Activated T-cell treated with anti-CD3 and anti-CD28 coated beads, Interleukin-2, amount 50 U/mL, for 4 hours (primary cell): ENCODE measurements at places on chromosomes 16 and 17. TPM values are rescaled to one million over a fixed set of nuclear protein-coding genes. Genes with fewer than 3 reads are reported as not detected.

GRCh38 chr16:79698341-79698753 lies 97.8 kb upstream of the MAF start:
- DNase-seq, result no peak

DNA sequence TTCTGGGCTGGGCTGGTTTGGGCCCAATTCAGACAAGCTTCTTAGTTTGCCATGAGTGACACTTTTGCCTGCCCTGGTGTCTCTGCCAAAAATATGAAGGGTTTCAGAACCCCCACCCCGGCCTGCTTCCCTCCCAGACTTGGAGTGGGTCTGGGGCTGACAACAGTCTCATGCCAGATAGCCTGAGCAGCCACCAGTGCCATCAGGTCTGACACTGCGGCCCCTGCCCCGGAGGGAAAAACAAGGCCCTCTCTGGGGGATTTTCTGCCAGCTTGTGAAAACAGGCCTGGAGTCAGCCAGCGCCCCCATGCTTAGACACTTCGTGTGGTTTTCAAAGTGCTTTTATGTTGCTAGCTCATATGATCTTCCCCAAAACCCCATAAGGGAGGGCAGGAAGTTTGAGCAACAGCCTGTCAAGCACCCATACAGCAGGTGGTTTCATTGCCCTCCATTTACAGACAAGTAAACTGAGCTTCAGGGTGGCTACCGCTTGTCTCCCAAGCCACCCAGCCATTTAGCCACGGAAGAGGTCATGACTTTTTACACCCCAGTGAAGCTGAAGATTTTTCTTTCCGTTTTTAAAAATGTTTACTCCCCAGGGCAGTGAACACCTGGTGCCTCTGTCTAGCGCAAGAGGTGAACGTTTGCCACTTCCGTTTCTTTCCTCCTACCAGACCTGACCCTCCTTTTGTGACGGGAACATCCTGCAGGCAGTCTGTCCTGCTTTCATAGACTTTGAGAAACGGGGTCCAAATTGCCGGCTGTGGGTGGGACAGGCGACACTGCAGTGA lies 300.6 kb downstream of the SEC14L1 start:
- peak; percentile 59 for DNase-seq

- DNase-seq, result no peak
These were observed 31.8 kb downstream of the ANKRD11 start for GRCh38 chr16:89458551-89458950.

GRCh38 chr16:83680980-83681379 lies 126.8 kb upstream of the HSBP1 start:
- no peak for DNase-seq

GRCh38 chr17:78747488-78747887 lies 34.6 kb downstream of the CYTH1 start:
- no peak for DNase-seq

GRCh38 chr16:72424757-72425156 lies 252.8 kb upstream of the PMFBP1 start:
- DNase-seq, result no peak

GRCh38 chr17:2828397-2829038 lies 32.3 kb downstream of the RAP1GAP2 start:
- peak; percentile 77 for DNase-seq

- DNase-seq, result peak; percentile 64
These were observed 989 bp upstream of the DUSP14 start for GRCh38 chr17:37488607-37489196.

GRCh38 chr17:48503747-48504146 lies 27.1 kb downstream of the HOXB1 start:
- DNase-seq, result no peak

- DNase-seq, result peak; percentile 3
These were observed 32.4 kb downstream of the IL21R start for GRCh38 chr16:27434141-27435051.

GRCh38 chr16:80631581-80631980 lies 90.8 kb downstream of the DYNLRB2 start:
- no peak for DNase-seq

DNA sequence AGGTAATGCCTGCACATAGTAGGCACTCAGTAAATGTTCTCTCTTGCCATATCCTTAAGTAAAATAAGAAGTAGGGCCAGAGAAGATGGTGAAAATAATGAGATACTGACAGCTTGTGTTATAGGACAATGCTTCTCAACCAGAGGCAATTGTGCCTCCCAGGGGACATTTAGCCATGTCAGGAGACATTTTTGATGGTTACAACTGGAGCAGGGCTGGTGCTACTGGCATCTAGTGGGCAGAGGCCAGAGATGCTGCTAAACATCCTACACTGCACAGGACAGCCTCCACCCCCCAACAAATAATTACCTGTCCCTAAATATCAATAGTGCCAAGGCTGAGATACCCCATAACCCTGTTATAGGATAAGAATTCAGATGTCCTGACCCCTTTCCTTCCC lies 1.7 kb downstream of the RAD51D start:
- peak; percentile 20 for DNase-seq

- no peak for DNase-seq
These were observed 12.3 kb upstream of the SLC7A5 start for GRCh38 chr16:87881324-87882200.

DNA sequence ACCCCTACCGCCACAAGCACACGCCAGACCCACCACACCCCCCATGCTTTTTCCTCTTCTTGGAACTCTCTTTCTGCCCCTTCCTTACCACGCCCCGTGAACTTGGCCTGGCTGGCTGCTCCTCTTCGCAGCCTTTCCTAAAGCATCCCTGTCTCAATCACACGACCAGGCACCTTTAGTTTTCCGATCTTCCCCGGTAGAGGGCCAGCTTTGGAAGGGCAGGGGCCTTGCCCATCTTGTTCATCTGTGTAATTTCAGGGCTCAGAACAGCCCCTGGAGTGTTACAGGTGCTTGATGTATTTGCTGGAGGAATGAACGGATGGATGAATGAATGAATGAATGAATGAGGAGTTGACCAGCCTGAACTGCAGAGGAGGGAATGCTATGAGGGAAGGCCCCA lies 3.7 kb downstream of the SPPL2C start:
- DNase-seq, result no peak

- DNase-seq, result no peak
These were observed 159.2 kb downstream of the CYLD start for GRCh38 chr16:50901062-50901461.

GRCh38 chr16:88077328-88078108 lies 126.3 kb downstream of the BANP start:
- no peak for DNase-seq

DNA sequence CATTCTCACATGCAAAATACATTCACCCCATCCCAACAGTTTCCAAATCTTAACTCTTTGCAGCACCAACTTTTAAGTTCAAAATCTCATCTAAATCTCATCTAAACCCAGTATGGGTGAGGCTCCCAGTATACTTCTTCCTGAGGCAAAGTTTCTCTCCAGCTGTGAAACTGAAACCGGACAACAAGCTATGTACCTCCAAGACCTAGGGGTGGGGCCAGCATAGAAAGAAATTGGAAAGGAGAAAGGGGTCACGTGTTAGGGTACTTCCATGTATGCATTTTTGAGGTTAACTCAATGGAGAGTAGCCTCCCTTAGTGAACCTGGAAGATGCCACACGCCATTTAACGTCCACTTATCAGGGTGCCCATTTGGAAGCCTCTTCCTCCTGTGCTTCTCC lies 23.9 kb upstream of the LRRC75A start:
- no peak for DNase-seq

GRCh38 chr17:53979991-53980390 lies 157.3 kb downstream of the KIF2B start:
- no peak for DNase-seq

The KRT23 gene
- not detected for total RNA-seq

The PIK3R5 gene
- total RNA-seq, result 13.6 TPM

The TEN1 gene
- 9.5 TPM for total RNA-seq

The BAIAP3 gene
- total RNA-seq, result 0.16 TPM

The FTO gene
- total RNA-seq, result 43.1 TPM

The FNDC8 gene
- total RNA-seq, result not detected

The SKA2 gene
- total RNA-seq, result 33.4 TPM

The ITGAX gene
- total RNA-seq, result 2.3 TPM

The LPCAT2 gene
- 0.18 TPM for total RNA-seq
